ENCODE measurements at places on chromosomes 16 and 17. TPM values are rescaled to one million over a fixed set of nuclear protein-coding genes. Genes with fewer than 3 reads are reported as not detected.

Gene HOXB13
- 0.31 TPM for total RNA-seq

Gene ENPP7
- 0.22 TPM for total RNA-seq

Gene ATP6V0C
- 27.7 TPM for total RNA-seq

Gene TEKT3
- total RNA-seq, result 1.8 TPM

Gene CLEC18C
- total RNA-seq, result 4.7 TPM

Gene SMTNL2
- total RNA-seq, result 0.69 TPM

Gene OVCA2
- total RNA-seq, result 21.4 TPM

Gene HSD17B2
- 0.25 TPM for total RNA-seq

Gene LMF1
- total RNA-seq, result 12.8 TPM

Gene TLCD1
- 13.3 TPM for total RNA-seq

Gene RTN4RL1
- total RNA-seq, result 3.6 TPM

Gene ABCC11
- 0.29 TPM for total RNA-seq

Gene KRT9
- not detected for total RNA-seq

Data from motor neuron (in vitro differentiated cells).